ELR (cell line): ENCODE measurements at places on chromosomes 3 and 15.

- no peak for DNase-seq
Observed at GRCh38 chr15:86178845-86179244, 99.2 kb downstream of the AGBL1 start.

GRCh38 chr3:165133188-165133899, 55.0 kb upstream of the SI start:
- no peak for DNase-seq

DNA sequence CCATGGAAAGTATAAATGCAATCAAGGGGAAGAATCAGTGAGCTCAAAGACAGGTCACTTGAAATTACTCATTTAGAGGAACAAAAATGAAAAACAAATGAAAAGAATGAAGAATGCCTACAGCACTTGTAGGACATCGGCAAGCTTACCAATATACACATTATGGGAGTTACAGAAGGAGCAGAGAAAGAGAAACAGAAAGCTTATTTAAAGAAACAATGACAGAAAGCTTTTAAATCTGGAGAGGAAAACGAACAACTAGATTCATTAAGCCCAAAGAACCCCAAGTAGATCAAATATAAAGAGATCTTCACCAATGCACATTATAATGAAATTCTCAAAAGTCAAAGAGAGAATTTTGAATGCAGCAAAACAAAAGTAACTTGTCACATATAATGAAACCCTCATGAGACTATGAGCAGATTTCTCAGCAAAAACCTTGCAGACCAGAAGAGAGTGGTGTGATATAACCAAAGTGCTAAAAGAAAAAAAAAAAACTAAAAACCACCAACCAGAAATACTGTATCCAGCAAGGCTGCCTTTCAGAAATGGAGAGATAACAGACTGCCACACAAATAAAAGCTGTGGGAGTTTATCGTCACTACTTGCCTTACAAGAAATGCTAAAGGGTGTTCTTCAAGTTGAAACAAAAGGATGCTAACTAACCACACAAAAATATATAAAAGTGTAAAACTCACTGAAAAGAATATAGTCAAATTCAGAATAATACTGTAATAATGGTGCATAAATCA, 63.1 kb downstream of the MYH15 start:
- no peak for DNase-seq

GRCh38 chr3:12234192-12234591, 54.7 kb upstream of the PPARG start:
- no peak for DNase-seq

GRCh38 chr3:172341482-172342059, 106.7 kb downstream of the GHSR start:
- DNase-seq = peak; percentile 79

- no peak for DNase-seq
Observed at GRCh38 chr3:9534429-9534828, 19.2 kb downstream of the LHFPL4 start.

- no peak for DNase-seq
Observed at GRCh38 chr3:20123131-20123652, 62.8 kb downstream of the SGO1 start.

DNA sequence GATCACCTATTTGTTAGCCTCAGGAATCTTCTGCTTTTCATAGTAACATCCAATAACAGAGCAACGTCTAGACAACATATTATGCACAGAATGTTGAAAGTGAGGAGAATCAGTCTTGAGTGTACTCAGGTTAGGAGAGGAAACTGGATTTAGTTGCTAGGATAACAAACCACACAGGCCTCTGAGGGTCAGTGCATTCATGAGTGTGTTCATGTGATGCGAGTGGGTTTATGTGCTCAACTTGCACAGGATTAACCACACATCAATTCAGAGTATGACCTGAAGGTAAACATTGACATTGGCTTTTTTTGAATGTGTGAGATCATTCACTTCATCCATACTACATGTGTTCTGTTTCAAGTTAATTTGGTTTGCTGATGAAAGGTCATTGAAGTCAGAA, 287.6 kb downstream of the DIPK2A start:
- no peak for DNase-seq

DNA sequence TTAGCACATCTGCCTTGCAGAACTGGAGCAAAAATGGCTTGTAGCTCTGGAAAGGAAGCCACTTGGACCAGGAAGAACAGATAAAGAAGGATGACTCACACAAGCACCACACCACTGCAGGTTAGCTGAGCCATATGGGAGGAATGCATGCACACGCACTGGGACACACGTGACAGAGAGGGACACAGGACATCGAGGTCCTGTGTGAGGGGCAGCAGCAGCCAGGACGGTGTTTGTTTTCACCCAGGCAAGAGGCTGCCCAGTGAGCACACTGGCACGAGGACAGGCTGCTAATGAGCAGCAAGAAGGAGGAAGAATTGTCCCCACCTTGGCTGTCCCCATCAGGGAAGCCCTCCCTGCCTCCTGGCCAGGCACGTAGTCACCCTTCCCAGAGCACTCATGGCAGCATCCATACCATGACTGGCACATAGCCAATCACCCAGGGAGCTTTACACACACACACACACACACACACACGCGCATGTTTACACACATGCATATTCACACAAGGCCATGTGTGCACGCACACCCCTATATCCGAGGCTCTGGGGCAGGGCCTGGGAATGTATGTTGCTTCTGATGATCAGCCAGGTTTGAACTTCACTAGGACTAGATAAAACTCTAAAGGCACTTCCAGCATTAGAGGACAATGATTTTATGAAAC, 24.0 kb upstream of the SPTBN5 start:
- DNase-seq = peak; percentile 87

DNA sequence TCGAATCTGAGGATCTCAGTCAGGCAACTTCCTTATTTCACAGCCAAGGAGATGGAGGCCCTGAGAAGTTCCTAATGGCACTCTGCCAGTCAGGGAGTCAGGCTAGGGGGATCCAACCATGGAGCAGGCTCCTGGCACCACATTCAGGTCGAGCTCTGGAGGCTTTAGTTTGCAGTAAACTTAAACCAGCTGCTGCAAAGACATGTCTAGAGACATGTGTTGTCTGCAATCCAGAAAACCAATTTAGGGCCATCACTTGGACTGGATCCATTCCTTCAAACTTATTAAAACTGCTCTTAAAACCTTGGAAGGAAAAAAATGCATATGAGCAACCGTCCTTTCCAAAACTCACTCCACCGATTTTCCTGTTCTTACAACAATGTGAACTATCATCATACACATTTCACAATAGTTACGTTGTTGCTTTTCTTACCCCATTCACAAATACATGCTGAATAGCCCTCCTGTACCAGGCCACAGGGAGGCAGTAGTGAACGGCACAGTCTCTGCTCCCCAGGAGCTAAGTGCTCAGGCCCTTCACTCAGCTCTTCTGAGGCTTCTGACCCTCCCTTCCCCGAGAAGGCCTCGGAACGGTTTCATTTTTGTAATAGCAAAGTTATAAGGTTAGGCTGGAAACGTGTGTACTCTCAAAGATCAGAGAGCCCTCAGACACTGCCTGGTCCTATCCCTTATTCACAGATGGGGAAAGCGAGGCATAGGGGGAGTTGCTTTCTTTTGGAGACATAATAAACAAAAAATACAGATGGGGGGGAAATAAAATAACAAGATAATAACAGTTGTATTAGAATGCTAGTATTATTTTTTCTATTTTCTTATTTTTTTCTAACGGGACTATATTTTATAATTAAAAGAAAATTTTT, 20.1 kb downstream of the RFT1 start:
- peak; percentile 69 for DNase-seq

DNA sequence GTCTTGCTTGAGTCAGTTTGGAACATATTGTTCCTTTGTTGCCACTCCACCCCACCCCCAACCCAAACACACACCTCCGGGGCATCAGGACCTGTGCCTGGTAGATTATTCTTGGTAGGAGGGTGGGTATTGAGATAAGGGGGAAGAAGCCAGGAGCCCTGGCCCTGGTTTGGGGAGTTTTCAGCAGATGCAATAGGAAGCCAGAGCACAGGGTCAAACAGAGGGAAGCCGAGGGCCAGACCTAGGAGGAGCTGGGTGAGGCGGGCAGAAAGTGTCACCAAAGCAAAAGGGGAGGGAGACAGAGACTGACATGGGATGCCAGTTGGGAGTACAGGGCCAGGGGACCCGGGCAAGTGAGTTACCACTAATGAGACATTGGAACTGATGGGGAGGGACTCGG, 163.1 kb downstream of the RPLP1 start:
- DNase-seq = no peak

- no peak for DNase-seq
Observed at GRCh38 chr3:129050556-129051295, 9.9 kb upstream of the GP9 start.

- DNase-seq = no peak
Observed at GRCh38 chr3:10774129-10774670, 41.8 kb upstream of the SLC6A11 start.

DNA sequence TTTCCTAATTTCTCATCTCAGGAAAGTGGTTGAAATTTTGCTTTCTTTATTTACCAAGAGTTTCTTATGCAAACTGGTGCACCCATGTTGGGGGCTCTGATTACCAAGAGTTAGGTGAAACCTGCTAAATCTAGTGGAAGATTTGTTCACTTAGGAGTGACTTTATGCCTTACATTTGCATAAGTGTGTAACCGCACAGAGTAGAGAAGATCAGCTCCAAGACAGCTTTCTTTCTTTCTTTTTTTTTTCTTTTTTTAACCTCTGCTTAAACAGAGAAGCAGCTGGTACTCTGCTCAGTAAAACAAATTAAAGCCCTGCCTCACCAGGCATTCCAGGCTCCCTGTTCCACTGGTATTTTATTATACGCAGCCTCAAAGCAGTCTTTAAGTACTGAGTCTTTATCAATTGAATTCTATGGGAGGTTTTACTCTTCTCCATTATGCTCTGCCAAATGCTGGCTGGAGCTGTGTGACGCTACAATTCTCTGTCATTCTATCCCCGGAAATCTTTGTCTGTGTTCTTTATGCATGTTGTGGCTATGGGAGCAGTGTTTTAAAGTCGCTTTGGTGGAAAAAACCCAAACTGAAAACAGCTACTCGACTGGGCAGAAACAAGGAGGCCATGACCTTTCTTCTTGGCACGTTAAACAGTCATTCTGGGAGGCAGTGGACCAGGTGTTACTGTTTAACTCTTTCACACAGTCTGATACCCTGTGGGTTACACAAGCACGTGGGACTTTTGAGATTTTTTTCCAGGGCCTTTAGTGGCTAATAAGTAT, 55.2 kb upstream of the GBE1 start:
- no peak for DNase-seq

- peak; percentile 14 for DNase-seq
Observed at GRCh38 chr3:14804835-14805780, 13.7 kb upstream of the FGD5 start.

DNA sequence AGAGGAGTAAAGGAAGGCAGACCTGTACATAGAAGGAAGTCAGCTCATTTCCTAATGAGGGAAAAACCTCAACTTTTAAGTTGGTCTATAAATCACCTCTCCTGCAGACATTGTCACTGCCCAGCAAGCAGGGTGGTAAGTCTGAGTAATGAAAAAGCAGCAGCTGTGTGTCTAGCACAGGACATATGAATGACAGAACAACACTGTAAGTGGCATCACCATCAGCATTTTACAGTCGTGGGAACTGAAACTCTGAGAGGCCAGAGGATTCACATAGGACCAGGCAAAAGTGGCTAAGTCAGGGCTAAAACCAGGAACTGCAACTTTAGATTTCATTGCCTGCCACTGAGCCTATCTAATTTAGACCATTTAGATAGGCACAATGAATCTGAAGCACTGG, 235.6 kb downstream of the CLSTN2 start:
- no peak for DNase-seq

DNA sequence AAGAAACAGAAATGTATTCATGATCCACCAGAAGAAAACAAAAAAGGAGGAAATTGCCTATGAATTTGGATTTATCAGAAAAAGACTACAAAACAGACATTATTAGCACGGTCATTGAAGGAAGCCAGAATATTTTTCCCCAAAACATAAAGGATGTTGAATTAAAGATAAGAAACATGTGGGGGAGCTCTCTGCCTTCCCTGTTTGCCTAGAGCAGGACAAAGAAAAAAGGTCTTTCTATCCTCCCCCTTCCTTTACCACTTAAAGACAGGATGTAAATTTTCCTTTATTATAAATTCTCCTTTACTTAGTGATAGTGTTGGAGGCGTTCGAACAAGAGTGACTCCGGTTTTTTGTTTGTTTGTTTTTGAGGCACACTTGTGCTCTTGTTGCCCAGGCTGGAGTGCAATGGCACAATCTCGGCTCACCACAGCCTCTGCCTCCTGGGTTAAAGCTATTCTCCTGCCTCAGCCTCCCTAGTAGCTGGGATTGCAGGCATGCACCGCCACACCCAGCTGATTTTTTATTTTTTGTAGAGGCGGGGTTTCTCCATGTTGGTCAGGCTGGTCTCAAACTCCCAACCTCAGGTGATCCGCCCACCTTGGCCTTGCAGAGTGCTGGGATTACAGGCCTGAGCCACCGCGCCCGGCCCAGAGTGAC, 14.9 kb upstream of the RPN1 start:
- DNase-seq = peak; percentile 39

DNA sequence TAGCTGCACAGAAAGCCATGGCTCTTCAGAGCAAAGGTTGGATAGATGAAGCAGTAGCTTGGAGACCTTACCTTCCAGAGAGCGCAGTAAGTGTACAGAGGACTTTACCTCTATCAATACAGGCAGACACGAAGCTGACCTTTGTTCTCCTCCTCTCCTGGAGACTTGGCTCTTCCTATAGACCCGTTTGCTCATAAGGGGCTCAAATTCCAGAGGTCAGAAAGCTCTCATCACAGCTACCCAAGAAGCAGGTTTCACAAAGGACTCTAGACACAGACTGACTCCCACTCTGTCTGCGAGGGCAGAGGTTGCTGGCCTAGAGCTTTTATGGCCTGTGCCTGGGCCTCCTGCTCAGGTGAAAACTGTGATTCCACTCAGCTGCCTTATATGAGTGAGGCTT, 35.4 kb upstream of the TOPAZ1 start:
- DNase-seq = no peak

DNA sequence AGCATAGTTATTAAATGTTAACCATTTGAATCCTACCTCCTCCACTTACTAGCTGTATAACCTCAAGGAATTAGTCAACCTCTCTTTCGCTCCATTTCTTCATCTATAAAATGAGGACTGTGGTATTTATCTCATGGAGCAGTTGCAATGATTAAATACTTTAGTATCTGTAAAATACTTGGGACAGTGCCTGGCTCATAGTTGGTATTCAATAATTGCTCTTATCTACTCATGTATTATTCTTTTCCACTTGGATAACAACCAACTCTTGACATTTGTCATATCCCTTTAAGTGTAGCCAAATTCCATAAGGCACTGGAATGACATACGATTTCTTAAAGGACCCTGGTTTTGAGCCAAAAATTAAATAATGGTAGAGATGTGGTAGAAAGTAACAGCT, 72.0 kb downstream of the FSIP1 start:
- no peak for DNase-seq

DNA sequence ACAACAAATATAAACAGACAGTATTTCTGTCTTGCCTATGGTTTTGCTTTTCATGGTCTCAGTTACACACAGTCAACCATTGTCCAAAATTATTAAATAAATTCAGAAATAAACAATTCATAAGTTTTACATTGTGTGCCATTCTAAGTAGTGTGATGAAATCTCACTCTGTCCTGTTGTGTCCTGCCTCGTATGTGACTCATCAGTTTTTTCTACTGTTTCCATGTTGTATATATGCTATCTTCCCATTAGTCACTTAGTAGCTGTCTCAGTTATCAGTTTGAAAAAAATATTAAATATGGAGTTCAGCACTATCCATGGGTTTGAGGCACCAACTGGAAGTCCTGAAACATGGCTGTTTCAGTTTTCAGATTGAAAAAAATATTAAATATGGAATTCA, 282.4 kb upstream of the GRM7 start:
- DNase-seq = no peak

- DNase-seq = peak; percentile 31
Observed at GRCh38 chr3:166685246-166685645, 694.9 kb downstream of the ZBBX start.
